NCI-H2171 treated with DMSO at 0.1 percent for 48 hours (cell line): ENCODE measurements at places on chromosomes 1 and 21.

DNA sequence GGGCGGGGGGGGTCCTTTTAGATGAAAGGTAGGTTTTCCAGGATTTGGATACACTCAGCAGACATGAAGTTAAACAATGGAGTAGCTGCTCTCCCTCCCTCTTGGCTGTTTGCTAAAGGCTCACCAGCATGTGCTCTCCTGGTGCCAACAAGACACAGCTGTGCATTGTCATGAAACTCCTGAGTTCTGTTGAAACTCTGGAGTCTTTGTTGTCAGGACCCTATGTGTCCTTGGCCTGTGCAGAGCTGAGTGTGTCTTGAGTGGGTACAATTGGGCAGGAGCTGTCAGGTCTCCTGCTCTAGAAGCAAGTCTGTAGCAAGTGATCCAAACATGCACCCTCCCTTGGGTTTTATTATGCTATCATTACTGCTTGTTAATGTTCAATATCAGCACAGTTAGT lies 12.7 kb downstream of the TBX19 start:
- no peak for DNase-seq

GRCh38 chr1:208101661-208102431 lies 142.3 kb downstream of the PLXNA2 start:
- DNase-seq = peak; percentile 83

GRCh38 chr1:205073511-205073910 lies 10.7 kb downstream of the TMEM81 start:
- DNase-seq = no peak

GRCh38 chr1:219794085-219794743 lies 134.1 kb downstream of the SLC30A10 start:
- DNase-seq = no peak

DNA sequence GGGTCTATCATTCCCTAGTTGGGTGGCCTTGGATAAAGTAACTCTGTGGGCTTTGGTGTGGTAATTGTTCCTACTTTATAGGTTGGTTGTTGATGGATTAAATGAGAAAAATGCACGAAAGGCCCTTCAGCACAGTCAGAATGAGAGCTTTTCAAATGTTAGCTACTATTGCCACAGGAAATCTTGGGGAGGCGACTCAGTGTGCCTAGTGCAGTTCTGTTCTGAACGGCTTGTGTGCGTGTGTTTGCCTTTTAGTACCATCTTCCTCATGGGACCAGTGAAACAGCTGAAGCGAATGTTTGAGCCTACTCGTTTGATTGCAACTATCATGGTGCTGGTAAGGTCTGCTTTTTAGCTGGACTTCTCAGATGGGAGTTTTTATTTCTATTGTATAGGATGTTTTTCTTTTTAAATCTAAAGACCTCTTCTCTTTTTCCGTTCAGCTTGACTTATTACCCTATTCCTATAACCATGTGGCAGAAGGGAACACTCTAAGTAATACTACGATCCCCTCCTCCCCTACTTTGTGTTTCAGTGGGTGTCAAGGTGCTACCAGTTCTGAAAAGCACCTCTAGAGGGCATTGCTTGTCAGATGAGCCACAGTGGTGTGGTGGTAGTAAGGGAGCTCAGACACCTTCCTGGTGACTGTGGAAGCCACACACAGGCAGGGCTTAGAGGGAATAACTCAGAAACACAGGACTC lies 9.2 kb downstream of the SFT2D2 start:
- DNase-seq = no peak

- DNase-seq = no peak
Observed at GRCh38 chr1:227167276-227168101, 150.8 kb downstream of the CDC42BPA start.
